Uterus (tissue), 4 donors: ENCODE measurements at places on chromosomes 12 and 14. TPM values are rescaled to one million over a fixed set of nuclear protein-coding genes. Genes with fewer than 3 reads are reported as not detected.

GTF2H3 gene
- total RNA-seq: 66.4 TPM

- no peak for DNase-seq
These were observed 311.0 kb downstream of the NOVA1 start for GRCh38 chr14:26286913-26287205.

- peak; percentile 79 for DNase-seq
These were observed 113.7 kb downstream of the NCOR2 start for GRCh38 chr12:124453419-124454351.

- DNase-seq: no peak
These were observed 18.6 kb downstream of the AGAP2 start for GRCh38 chr12:57719777-57720605.

CCDC184 gene
- not detected for total RNA-seq

RIN3 gene
- 16.7 TPM for total RNA-seq

DNA sequence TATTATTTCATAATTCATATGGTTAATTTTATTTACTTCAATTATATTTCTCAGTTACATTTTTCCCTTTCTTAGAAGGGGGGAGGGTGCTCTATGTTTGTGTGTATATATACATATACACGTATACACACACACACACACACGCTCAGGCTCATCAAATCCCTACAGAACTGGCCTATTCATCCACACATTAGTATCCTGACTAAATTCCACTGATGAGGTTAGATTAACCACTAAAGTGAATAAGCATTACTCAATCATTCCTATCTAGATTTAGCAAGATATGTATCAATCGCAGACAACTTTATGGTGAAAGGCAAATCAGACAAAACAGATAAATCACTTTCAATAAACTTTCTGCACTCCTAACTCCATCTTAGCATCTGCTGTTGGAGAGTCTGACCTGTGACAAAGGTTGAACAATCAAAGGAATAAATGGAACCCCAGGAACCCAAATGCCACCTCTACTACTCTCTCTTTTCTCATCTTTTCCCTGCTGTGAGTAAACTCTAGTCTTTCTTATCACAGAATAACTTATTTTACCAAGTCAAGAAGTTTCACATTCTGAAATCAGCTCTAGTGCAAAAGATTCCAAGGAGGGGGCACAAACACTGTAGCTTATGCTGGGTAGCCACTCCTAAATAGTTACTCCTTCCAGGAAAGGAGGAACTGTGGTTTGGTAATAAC is 67.6 kb downstream of the RALGAPA1 start:
- no peak for DNase-seq

GRCh38 chr14:21852061-21852664 is 178.5 kb upstream of the OR4E1 start:
- DNase-seq: no peak
